ENCODE measurements at places on chromosomes 13 and 19.

- no peak for DNase-seq
Measured at GRCh38 chr19:29375429-29376119, 150.2 kb upstream of the VSTM2B start.

- no peak for DNase-seq
Measured at GRCh38 chr13:24232474-24232873, 72.0 kb downstream of the SPATA13 start.

DNA sequence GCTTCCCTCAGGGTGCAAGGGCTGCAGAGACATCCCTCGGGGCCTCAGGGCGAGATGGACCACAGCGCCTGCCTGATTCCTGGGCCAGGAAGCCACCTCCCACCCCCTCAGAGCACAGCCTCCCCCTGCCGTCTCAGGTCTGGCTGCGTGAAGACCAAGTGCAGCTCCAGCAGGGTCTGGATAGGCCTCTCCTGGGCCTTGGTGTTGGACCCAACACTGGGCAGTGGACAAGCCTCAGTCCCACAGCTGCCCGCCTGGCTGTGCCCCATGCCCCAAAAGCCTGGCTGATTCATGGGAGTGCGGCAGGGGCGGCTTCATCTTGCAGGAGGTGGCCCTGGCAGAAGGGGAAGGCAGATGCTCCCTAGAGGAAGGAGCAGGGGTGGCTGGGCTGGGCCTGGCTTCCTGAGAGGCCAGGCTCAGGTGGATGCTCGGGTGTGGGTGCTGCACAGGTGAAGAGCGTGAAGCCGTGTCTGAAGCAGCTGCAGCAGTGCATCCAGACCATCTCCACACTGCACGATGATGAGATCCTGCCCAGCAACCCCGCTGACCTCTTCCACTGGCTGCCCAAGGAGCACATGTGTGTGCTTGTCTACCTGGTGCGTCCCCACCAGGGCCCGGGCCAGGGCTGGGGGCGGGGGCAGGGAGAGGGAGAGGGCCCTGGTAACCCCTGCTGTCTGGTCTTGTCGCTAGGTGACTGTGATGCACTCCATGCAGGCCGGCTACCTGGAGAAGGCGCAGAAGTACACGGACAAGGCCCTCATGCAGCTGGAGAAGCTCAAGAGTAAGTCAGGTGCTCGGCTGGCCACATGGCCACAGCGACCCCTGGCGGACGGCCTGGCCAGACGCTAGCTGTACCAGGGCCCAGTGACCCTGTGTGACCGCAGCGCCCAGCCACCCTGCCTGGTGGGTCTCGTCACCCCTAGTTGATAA, 21.7 kb downstream of the MAU2 start:
- DNase-seq: peak; percentile 10

DNA sequence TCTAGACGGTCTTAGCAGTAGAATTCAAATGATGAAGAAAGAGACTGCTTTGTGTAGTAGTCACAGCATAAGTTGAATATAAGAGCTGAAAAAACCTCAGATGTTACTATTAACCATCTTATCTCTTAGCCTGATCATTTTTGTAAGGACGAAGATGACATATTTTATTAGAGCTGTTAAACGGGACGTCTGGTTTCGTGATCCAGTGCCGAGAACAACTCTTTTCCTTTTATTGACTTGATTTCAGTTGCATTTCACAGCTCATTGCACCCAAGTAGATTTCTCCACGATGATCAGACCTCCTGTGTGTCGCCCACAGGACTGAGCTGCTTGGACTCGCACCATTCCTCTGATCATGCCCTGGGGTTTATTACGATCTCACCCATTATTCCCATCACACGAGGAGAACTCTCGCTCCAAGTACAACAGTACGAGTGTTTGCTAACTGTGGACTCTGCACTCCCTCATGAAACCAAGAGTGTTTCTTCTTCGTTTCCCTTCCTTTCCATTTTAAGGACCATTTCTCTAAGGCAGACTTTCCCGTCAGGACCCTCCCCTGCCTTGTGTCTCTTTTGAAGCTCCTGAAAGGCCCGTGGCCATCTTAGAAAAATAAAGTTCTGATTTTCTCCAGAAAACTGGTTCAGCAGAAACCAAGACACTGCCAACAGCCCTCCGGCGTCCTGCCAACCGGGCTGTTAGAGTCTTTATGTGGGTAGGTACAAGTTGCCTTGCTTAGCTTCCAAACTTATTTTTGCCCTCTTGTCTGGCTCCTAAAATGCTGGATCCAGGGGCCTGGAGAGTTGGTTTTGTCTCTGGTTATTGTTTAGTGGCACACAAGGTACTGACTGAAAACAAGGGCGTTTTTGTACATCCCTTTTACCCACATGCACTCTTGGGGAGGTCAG, 48.2 kb upstream of the RNF113B start:
- no peak for DNase-seq

- no peak for DNase-seq
Measured at GRCh38 chr13:25118378-25118905, 22.5 kb downstream of the PABPC3 start.

GRCh38 chr13:96089749-96090239, at the start of gene HS6ST3:
Gene HS6ST3, plus strand, starts transcription at chr13:96090107.
- no peak for DNase-seq

DNA sequence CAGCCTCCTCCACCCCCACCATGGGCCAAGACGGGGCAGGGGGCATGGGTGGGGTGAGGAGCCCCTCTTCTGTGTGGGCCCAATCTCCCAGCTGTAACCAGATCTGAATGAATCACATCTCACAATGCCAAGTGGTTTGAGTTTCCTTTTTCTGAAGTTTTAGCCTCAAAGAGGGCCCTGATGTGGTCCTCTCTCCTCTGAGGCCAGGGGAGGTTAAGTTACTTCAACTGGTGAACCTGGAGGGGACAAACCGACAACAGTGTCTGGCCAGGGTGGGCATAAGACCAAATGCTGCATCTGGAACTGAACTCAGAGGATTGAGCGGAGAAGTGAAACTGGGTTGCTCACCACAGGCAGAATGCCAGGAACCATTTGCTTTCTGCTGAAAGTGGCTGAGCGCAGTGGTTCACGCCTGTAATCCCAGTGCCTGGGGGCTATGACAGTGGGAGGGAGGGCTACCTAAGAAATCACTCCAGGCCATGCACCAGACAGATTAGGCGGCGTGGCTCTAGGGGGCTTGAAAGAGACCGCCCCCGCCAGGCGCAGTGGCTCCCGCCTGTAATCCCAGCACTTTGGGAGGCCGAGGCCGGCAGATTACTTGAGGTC, 15.4 kb upstream of the IRGC start:
- DNase-seq: no peak

GRCh38 chr19:23283925-23284324, 33.7 kb upstream of the ZNF724 start:
- DNase-seq: no peak

DNA sequence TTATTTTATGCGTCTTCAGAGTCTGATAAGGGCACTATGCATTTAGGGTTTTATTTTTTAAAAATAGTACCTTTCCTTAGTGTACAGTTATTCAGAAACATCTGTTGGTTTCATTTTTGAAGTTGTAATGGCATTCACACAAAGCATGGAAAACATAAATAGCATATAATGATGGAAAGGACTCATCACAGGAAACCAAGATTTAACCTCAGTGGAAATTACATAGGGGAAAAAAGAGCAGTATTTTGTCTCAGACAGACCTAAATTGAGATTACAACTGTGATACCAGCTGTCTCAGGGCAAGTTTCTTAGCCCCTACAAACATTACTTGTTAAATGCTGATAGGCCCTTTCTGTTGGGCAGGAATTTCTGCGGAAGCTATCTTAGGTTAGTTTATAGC, 57.2 kb downstream of the NHLRC3 start:
- DNase-seq: no peak

DNA sequence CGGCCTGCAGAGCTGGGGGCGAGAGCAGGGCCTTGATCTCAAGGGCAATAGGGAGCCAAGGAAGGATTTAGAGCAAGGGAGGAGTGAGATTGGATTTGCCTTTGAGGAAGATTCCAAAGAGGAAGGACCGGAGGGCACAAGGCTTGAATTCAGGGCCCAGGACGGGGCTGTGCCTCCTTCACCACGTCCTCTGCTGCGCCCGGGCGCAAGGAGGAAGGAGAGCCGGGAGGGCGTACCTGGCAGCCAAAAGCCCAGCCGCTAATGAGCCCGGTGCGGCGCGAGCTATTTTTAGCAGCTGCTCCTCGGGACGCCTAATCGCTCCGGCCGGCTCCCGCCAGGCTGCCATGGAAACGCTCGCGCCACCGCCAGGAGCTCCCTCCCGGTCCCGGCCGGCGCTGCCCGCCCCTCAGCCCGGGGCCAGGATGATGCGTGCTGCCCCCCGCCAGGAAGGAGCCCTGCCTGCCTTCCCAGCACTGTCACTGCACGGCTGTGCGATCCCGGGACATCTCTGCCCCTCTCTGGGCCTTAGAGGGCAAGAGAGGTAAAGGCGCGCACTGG, 31.3 kb downstream of the TINCR start:
- DNase-seq: peak; percentile 10

DNA sequence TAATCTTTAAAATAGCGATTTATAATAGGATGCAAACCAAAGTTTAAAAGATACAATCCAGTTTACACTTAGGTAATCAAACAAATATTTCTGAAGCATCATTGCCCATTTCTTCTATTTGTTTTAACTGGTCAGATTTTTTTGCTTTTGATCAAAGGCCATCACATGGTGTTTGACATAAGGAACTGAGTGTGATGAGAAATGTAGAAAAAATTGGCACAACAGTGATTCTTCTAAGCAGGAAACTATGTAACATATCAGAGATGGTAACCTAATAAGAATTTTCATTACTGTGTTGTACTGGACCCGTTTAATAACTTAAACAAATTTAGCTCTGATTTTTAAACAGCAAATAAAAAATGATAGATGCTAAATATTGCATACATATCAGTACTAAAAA, 644.7 kb upstream of the KLF12 start:
- no peak for DNase-seq

DNA sequence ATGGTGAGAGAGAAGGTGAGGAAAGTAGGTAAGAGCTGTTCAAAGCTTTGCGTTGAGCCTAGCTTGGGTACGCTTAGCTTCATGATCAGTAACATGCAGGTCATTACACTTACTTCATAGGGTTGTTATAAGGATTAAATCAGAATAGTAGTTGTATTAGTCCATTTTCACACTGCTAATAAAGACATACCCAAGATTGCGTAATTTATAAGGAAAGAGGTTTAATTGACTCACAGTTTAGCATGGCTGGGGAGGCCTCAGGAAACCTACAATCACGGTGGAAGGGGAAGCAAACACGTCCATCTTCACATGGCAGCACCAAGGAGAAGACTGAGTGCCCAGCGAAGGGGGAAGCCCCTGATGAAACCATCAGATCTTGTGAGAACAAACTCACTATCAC, 21.9 kb downstream of the GPALPP1 start:
- DNase-seq: no peak

DNA sequence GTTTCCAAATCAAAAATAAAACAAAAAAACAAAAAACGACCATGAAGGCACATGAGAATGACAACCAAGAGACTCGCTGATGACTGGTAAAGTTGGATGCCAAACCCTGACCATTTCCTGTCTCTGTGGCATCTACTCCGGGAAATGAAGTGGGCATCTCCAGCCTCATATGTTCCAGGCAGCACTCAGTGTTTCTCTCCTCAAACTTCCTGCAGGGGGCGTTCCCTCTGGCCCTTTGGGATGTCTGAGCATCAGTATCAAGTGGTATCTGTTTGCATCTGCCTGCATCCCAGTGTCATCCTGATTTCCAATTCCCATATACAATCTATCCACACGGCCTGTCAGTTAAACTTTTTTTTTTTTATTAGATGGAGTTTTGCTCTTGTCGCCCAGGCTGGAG, 9.8 kb upstream of the SIGLEC12 start:
- no peak for DNase-seq

GRCh38 chr13:77507931-77508776, 27.4 kb upstream of the SCEL start:
- no peak for DNase-seq

GRCh38 chr19:1355568-1356507, 27.9 kb upstream of the NDUFS7 start:
- DNase-seq: no peak

GRCh38 chr19:40663695-40664692, 26.5 kb downstream of the NUMBL start:
- no peak for DNase-seq

GRCh38 chr19:3611841-3612240, 5.2 kb upstream of the TBXA2R start:
- DNase-seq: no peak

- DNase-seq: no peak
Measured at GRCh38 chr13:41696163-41697003, 239.0 kb downstream of the RGCC start.

DNA sequence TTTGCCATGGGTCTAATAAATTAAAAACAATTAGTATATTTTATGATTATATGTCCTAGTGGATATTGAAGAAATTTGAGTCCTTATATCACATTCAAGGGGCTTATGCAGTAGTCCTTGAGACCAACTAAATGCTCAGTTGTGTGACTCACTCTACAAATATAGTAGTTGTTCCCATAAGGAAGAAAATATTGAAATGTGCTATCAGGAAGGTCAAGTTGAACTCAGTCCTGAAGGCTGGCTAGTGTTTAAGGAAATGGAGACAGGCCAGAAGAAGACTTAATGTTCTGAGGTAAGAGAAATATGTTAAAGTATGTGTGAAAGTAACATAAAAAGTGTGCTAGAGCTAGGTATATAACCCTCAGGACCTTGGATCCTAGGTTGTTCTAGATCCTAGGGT, 766.1 kb upstream of the GPC6 start:
- DNase-seq: no peak

DNA sequence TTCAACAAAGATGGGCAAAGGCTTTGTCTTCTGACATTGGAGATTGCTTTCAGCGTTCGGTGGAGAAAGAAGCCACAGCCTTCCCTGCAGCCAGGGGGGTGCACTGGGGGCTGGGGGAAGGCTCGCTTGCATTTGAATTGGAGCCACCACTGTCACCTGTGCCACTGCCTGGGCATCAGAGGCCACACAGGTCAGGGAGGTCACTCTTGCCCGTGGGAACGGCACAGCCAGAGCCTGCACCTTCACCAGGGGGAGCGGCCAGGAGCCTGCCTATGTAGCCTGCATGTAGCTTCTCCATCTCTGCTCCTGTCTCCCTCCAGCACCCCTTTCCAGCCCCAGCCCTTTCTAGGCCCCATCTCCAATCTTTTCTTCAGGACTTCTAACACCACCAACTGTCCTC, 43.7 kb upstream of the KCTD15 start:
- no peak for DNase-seq

DNA sequence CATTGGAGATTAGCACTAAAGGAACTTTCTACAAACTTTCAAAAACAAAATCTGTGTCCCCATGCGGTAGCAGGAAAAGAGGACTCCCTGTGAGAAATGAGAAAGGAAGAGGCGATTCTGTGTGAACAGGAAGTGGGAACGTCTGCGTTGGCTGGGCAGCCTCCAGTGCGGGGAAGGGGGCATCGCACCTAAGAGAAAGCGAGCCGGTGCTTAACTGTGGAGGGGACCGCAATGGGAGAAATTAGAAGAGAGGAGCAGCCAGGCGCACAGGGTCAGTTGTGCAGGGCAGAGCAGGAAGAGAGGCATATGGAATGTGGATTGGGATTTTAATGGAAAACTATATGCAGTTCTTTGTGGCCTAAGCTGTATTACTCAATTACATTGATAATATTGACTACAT, 77.4 kb upstream of the DOCK9 start:
- no peak for DNase-seq

GRCh38 chr13:43444081-43444480, 342.7 kb downstream of the ENOX1 start:
- no peak for DNase-seq

GRCh38 chr13:108115738-108116137, 99.6 kb downstream of the LIG4 start:
- no peak for DNase-seq

- no peak for DNase-seq
Measured at GRCh38 chr13:32025730-32026129, 5.8 kb upstream of the FRY start.

All from NCI-H187 (cell line).